CD4-positive, alpha-beta T cell treated with Interleukin-15 for 4 hours (primary cell): ENCODE measurements at places on chromosomes 4 and X.

GRCh38 chr4:140305053-140305452 lies 68.4 kb upstream of the SCOC start:
- DNase-seq = no peak

GRCh38 chr4:173652283-173652931 lies 122.4 kb upstream of the HAND2 start:
- no peak for DNase-seq

- no peak for DNase-seq
Observed at GRCh38 chrX:96611619-96612362, 72.9 kb upstream of the DIAPH2 start.

GRCh38 chr4:33649015-33649414 lies 2595.3 kb downstream of the ARAP2 start:
- no peak for DNase-seq

GRCh38 chrX:23548164-23548563 lies 119.1 kb upstream of the PRDX4 start:
- DNase-seq = no peak

DNA sequence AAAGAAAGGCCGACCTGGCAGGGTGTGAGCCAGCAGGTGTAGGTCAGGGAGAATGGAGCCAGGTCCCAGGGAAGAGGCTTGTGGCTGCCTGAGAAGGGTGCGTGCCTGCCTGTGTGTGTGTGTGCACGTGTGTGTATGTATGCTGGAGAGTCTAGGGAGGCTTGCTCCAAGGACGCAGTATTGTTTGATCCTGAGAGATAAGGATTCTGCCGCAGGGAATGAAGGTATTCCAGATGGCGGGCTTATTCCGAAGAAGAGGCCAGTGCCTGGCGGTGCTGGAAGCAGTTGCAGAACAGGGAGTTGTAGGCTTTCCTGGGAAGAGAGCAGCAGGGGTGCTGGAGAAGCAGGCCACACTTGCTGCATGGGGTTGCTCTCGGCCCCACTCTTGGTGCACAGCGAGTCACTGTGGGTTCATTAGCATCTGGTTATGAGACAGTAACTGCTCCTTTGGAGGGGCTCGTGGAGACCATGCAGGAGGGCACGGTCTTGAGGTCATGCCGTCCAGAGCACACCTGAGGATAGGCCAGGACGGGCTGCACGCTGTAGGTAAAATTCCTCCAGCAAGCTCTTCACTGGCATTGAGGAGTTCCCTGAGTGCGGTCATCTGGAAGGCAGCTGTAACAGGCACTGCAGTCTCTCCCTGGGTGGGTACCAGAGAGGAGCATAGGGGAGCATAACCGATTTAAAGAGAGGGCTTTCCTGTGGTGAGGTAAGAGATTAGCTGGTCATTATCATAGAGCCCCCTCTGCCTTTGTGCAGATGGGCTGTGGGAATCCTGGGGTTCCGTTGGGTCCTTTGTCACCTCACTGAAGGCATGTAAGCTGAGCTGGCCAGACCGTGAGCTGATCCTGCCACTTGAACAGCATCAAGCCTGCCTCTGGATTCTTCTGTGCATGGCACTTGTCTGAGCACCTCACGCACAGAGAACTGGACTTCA lies 29.9 kb upstream of the MSANTD1 start:
- no peak for DNase-seq

DNA sequence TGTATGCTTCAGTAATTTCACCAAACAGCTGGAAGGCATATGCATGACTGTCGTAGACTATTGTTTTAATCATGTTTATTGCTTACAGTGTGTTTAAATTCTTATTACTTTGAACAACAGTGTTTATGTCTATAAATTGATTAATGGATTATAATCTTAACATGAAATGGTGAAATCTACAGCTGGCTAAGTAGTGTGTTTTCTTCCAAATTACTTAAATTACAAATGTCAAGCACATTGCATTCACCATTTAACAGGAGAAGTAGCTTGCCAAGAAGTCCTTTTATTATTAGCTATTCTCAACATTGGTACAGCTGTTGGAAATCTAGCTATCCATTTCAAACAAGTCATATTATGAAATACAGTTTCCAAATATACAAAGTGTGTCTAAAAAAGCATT lies 849.3 kb upstream of the PCDH10 start:
- DNase-seq = no peak

DNA sequence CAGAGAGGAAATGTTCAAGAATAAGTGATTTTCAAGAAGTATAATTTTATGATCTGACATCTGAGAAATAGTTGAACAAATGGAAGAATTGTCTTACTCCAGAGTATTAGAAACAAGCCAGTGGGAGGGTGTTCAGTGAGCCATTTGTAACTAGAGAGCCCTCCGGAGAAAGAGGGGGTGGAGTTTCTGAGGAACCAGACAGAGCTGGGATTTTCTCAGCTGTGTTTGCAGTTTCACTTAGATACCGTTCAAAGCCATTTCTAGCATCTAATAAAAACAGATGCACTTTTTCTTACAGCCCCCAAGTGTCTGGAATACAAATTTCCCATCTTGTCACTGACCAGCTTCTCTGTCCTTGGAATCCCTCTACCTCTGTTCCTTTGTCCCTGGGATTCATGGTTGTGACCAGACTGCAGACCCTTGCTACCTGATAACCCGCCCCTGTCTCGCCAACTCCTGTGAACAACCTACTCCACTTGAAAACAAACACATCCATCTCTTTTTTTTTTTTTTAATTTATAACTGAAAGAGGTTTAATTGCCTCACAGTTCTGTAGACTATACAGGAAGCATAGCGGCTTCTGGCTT lies 132.8 kb upstream of the KLF3 start:
- no peak for DNase-seq

- no peak for DNase-seq
Observed at GRCh38 chrX:13587786-13588477, 18.5 kb downstream of the EGFL6 start.

- no peak for DNase-seq
Observed at GRCh38 chr4:186755550-186756519, 32.2 kb upstream of the FAT1 start.

- DNase-seq = peak; percentile 54
Observed at GRCh38 chrX:21374163-21374993, at the start of gene CNKSR2. Gene CNKSR2, plus strand, starts transcription at chrX:21374418. Its CDS starts 480 bp downstream, at chrX:21374898.

DNA sequence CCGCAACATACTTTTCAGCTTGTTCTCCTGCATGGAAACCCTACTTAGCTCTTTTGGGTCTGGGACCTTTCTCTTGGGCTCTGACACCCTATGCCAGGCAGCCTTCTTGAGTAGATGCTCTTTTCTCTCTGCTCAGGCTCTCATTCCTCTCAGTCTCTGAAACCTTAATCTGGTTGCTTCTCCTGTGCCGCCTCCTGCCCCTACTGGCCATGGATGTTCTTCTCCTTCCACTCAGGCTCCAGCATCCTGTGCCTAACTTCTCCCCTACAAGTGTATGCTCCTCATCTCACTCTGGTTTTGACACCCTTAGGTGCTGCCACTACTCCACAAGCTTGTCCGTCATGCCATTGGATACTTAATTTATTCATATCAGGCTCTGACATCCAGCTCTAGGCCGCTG lies 15.2 kb downstream of the BLTP1 start:
- no peak for DNase-seq

- DNase-seq = no peak
Observed at GRCh38 chr4:185536411-185536709, 1.1 kb upstream of the PDLIM3 start.

DNA sequence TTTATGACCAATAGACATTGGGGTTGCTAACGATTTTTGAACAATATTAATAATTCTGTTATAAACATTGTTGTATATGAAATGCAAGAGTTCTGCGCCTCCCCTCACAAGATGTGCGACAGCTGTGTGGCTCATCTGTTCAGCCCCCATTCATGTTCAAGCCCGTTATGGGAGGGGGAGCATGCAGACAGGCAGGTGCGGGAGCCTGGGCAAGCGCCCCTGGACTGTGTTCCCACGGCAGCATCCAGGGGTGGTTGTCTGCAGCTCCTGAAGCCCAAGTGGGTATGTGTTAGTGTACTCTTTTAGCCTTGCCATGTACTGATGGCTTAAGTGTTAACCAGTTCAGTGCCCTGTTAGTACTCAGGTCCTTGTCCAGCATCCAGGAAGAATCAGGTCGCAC lies 34.6 kb downstream of the UGT2A3 start:
- no peak for DNase-seq

DNA sequence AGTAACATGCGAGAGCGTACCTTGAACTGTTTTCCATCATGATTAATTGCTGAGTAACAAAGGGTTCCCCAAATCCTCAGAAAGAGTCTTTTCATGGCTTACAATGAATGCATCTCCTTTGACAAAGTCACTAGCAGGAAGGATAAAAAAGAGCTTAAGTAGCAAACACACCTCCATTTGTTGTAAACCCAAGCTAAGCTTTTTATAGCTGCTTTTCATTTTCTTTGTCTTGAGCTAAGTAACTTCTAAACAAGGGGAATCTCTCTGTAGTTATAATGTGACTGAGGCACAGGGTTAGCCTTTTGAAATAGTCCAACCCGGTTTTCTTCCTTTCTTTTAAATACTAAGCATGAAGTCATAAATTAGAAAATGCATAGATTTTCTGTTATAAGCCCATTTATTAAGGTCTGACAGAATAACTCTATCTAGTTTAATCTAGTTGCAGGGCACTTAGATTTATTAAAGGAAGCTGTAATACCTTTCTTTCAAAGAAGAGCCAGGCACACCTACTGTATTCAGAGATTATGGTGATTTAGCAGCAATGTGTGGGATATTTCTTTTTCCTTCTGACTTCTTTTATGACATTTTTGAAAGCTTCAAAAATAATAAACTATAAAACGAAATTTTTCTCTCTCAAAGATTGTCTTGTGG lies 226.9 kb upstream of the SMIM31 start:
- no peak for DNase-seq

DNA sequence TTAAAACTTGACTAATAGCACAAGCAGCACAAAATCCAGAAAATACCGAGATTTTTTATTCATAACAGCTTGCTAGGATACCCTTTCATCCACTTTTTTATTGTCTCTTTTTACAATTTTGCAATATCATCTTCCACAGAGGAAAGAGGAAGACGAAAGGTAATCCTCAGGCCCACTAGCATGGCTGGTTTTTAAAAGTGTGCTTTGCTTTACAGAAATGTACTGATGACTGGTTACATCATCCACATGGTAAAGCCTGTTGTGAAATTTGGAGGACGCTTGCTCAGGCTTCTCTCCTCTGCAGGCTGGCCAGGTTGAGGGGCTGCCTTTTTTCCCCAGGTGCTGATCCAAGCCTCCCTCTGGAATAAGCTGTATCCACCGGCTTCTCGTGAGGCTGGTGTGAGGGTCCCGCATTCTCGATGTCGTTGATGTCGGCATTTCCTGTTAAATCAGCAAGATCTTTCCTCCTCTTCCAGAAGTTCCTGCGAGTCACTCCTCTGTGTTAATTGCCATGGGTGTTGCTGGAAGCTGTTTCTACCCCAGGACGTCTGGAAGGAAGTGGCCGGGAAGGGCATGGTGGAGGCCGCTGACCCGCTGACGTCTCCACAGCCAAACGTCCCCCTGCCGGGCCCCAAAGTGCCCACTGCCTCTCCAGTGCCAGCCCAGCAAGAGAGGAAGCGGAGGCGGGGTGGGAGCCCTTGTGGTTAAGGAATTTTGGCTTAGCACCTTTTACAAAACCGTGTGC lies 5.8 kb upstream of the DGKQ start:
- DNase-seq = no peak

DNA sequence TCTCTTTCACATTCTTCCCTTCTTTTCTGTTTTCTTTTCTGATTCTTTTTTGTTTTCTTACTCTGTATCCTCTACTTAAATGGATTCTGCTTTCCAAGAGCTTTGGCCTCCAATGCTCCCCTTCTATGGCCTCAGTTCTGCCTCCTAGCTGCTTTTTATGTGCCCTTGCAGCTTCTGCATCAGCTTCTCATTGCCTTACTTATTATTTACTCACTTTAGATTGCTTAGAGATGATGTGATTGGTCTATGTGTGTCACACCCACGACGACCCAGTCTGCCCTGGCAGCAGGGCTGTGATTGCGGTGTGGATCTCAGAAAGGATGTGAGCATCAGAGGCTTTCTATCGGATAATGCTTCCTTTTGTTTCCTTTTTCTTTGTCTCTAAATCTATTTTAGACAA lies 71.8 kb upstream of the SMARCA5 start:
- DNase-seq = no peak

GRCh38 chrX:30612250-30612655 lies 34.7 kb upstream of the TASL start:
- DNase-seq = no peak

DNA sequence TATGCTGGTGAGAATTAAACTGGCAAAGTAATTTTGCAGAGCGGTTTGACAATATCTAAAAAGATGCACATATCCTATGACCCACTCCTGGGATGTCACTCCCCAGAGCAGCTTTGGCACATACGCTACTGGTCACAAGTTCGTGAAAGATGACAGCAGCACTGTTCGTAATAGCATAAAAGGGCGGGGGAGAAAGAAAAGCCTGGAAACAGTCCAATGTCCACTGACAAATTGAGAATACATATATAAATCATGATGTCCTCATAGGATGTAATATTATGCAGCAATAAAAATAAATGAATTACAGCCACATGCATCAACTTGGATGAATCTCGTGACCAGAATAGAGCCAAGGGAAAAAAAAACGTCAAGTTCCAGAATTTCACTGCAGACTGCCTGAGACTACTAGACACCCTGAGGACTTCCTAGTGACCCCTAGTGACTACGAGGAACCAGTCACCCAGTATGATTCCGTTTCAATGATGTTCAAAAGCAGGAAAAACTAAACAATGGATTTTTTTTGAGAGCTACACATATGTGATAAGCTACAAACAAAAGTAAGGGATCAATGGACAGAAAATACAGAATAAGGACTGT lies 1.8 kb downstream of the PCSK1N start:
- DNase-seq = no peak
